GM18507 (cell line): ENCODE measurements at places on chromosomes 2 and 18.

DNA sequence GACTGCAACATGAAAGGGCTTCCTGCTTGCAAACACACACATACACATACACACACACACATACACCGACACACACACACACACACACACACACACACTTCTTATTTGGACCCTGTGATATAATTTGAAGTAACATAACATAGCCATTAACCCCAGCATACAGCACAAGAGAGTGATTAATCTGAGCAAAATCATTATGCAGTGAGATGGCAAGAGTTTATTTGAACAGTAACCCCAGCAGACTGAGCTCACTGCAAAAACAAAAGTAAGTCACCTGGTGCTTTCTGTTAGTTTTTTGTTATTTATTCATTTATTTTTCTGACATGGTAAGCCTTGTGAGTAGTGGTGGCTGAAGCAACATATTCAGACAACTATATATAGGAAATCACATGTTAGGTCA is 93.7 kb downstream of the NOL4 start:
- DNase-seq = no peak

GRCh38 chr2:18671363-18671762 is 82.0 kb upstream of the NT5C1B start:
- DNase-seq = no peak

- no peak for DNase-seq
Measured at GRCh38 chr18:23629444-23629946, 33.2 kb downstream of the ANKRD29 start.

GRCh38 chr2:37869771-37870170 is 55.3 kb upstream of the RMDN2 start:
- DNase-seq = no peak

- no peak for DNase-seq
Measured at GRCh38 chr18:39602131-39602530, 2036.5 kb upstream of the CELF4 start.
